Activated T-cell treated with anti-CD3 and anti-CD28 coated beads, Interleukin-2, amount 50 U/mL, for 48 hours (primary cell): ENCODE measurements at places on chromosomes 16 and 17.
A peak's percentile ranks its signal among the peaks of the same experiment; 100 is the strongest.

- DNase-seq: no peak
These were observed 93.7 kb downstream of the SDK2 start for GRCh38 chr17:73550556-73550955.

DNA sequence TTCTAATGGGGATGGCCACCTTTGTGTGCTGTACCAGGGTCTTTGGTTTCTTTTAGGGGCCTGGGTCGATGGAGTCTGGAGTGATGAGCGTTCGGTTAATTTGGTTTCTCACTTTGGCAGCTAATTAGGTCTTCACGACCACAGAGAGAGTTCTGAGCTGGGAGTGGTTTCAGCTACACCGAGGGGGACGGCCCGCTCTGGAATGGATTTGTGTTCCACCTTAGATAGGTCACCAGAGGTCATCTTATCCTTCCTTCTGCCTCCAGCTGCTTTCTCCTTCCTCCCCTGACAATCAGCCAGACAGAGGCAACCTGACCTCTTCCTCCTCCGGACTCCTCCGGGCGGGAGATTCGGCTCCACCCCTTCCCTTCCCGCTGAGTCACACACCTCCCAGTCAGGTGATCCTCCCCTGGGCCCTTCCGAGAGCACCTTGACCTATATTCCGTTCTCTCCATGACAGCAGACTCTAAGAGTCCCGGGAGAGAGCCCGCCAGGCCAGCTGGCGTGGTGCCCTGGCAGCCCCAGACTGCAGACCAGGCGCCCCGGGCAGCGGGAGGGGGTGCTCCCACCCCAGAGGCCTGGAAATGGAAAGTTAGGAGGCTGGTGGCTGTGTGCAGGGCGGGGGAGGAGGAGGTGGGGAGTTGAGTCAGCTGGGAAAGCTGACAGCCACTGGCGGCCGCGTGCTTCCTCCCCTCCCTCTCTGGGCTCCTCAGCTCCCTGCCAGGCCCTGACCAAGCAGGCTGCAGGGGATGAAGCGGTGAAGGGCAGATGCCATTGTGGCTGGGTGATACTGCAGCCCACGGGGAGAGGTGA lies 44.7 kb downstream of the CHD9 start:
- DNase-seq: peak; percentile 69

DNA sequence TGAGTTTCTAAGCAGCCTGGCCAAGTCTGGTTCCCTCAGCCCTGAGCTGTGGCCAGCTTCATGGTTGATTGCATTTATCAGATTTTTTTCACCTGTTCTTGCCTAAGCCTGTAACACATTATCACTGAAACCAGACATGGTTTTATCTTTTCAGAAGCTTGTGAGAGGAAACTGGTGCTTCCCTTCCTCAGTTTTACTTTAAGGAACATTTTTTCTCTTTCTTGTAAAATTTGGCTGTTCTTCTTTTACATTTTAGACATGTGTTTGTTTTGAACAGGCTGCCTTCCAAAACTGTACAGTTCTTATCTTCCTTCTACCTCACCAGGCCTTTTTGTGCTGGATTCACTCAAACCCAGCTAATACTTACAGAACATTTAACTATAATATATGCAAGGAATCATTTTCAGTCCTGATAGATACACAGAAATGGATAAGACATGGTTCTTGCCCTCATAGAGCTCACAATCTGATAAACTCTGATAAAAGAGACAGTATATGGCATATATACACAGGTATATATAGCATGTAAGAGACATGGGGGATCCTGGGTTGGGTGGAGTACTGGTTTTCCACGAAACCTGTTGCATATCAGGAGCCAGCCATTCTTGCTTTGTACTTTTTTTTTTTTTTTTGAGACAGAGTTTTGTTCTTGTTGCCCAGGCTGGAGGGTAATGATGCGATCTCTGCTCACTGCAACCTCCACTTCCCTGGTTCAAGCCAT lies 44.5 kb downstream of the ZNRF1 start:
- no peak for DNase-seq

- DNase-seq: no peak
These were observed 7.0 kb upstream of the NT5C start for GRCh38 chr17:75138519-75138918.

GRCh38 chr16:23771027-23771426 lies 16.2 kb downstream of the CHP2 start:
- DNase-seq: no peak

GRCh38 chr17:58382872-58383242 lies 30.9 kb upstream of the SUPT4H1 start:
- no peak for DNase-seq

- no peak for DNase-seq
These were observed 27.7 kb upstream of the HS3ST2 start for GRCh38 chr16:22786284-22786683.

DNA sequence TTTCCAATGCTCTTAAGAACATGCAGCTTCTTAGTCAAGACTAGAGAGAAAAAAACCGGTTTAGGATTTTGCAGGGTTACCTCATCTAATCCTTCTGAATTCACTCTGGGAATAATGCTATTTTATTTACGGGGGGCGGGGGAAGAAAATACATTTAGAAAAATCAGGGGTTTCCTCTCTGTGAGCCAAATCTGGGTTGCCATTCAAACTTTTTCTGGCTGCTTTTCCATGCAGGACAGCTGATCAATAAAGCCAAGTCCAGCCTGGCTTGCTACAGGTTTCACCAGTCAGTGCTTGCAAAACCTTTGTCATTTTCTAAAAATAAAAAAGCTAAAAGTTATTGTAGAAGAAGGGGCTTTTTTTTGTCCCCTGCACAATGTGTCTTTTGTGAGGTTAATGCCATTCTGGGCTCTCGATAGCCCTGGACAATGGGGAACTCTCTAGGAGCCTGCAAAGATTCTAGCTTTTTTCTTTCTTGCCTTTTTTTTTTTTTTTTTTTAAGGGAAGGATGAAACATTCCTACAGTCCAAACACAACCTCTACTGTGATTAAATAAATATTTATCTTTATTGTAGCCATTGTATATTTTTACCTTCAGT lies 13.1 kb upstream of the ZFHX3 start:
- DNase-seq: no peak
